WTC11 (cell line): ENCODE measurements at places on chromosomes 13 and 19.

- no peak for DNase-seq
Observed at GRCh38 chr19:1854039-1854541, 5.8 kb upstream of the REXO1 start.

DNA sequence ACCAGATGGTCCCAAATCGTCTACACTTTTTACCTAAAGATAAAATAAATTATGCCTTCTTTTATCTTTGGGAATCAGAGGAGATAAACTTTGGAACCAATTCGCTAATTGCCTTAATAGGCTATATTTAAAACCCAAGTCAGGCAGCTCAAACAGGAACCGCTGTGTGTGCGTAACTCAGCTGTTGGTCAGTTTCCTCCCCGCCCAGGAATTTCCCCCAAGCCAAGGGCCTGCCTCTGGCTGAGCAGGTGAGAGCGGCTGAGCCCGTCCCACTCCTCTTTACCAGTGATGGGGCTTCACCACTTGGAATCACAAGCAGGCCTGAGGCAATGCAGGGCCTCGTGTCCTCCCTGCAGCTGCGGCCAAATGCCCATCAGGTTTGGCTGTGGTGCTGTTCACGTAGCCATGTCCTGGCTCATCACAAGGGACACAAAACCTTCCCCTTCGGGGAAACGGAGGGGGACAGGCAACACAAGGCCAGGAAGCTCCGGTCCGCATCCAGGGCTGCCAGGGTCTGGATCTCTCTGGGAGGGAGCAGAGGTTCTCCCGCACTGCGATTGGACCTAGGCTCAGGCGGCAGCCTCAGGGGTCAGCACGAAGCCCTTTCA is 503 bp upstream of the SLC7A9 start:
- peak; percentile 55 for DNase-seq

DNA sequence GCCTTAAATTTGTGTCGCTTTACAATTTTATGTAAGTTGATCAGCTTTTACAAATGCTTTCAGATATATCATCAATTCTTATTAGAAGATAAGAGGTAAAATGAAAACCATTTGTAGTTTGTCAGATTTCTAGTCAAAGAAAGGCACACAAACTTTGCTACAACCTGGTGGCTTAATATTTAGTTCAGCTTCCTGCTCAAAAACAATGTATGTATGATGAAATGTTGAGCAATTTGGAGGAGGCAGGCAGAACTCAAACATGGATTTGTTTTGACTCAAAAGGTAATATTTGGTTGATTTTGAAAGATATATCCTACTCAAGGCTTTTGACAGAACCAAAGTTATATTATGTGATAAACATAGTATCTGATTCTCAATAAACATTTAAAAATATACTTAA is 24.2 kb downstream of the NEK5 start:
- DNase-seq = no peak

DNA sequence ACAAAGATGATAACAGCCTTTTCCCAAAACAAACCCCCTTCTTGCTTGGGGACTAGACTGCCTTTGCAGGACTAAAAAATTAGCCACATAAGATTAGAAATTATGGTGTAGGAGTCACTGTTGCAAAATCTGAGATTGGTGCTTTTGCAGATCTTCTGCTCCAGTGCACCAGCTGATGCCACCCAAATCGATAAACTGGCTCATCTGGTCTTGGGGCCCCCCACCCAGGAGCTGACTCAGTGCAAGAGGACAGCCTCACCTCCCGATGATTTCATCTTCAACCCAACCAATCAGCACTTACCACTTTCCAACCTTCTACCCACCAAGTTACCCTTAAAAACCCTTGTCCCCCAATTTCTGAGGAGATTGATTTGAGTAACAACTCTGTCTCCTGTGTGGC is 47.1 kb upstream of the PEPD start:
- DNase-seq = no peak

DNA sequence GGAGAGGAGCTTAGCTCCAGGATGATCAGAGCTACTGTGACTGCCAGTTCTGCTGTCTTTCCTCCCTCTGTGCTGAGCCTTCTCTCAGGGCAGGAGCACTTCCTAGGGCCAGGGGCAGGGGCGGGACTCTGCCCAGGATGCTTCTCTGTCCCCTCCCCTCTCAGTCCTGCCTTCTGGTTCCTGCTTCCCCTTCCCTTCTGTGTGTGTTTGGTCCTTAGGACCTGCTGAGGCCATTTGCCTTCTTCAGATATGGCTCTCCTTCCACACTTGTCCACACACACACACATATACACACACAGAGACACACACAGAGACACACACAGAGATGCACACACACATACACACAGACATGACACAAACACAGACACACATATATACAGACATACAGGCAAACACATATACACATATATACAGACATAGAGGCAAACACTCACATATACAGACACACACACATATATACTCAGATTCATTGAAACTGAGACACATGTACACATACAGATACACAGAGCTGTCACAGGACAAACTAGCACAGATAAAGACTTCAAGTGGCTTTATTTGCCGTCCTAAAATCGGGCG is 22.0 kb upstream of the CD177 start:
- no peak for DNase-seq

GRCh38 chr19:38674388-38675171 is 27.1 kb downstream of the ACTN4 start:
- DNase-seq = no peak

GRCh38 chr19:14333101-14333871 is 48.0 kb upstream of the ADGRE5 start:
- peak; percentile 60 for DNase-seq

DNA sequence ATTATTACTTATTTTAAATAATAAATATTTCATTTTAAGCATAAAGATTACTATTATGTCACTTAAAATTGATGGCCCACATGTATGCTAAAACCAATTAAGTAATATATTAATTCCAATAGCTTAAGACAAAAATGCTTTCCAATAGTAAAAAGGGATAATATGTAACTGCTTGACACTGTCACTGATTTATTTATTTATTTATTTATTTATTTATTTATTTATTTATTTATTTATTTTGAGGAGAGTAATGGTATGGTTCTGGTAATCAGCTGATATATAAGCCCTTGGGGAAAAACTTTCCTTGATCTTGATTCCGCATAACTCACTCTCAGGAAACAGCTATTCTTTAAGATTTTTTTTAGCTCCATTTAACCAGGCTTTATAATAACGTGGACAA is 903.0 kb upstream of the ATXN8OS start:
- no peak for DNase-seq

GRCh38 chr13:32829269-32829668 is 187.0 kb upstream of the KL start:
- DNase-seq = no peak

GRCh38 chr19:920051-920864 is 3.1 kb downstream of the KISS1R start:
- peak; percentile 53 for DNase-seq

DNA sequence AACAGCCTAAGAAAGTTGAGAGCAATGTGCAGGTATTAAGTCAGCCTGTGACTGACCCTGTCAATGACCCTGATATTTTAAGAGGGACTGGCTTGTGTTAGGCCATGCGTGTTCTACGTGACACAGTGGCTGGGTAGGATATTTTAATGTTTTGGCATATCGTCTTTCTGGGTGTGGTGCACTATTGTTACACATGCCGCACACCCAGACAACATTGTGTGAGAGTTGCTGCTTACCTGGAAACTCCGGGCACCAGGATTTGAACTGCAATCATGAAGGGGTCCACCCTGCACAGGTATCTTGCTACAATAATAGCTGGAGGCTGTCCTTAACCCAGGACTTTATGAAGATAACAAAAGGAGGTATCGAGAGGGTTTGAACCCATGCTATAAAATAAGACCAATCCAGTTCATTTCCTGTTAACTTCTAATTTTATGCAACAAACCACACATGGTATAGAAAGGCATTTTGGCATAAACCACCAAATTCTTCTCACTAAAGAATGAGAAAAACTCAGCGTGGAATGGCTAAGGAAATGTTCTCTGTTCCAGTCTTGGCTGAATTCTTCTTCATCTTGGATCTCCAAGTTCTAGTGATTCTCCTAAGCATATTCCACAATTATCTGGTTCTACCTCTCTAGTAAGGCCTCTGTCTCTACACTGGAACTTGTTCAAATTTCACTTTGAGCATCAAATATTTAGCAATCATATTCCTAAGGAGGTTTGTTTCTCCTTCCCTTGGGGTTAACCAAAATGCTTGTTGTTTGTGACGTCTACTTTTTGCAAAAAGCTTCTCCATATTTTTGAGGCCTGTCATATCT is 38.7 kb upstream of the POMP start:
- DNase-seq = no peak

- no peak for DNase-seq
Observed at GRCh38 chr13:23949200-23949599, 51.9 kb upstream of the C1QTNF9B start.

- no peak for DNase-seq
Observed at GRCh38 chr19:38333245-38333644, 2.4 kb upstream of the CATSPERG start.
